Glutamatergic neuron (in vitro differentiated cells): ENCODE measurements at places on chromosomes 1 and 21. TPM values are rescaled to one million over a fixed set of nuclear protein-coding genes. Genes with fewer than 3 reads are reported as not detected.

RGS5 gene
- total RNA-seq: 4.9 TPM

- DNase-seq: peak; percentile 82
- peaks cover 2% of the 10 kb centered on the region for H3K27me3 ChIP-seq
- peak overlapping the region; percentile 39 for H3K27ac ChIP-seq
Measured at GRCh38 chr1:108828074-108828961, 28.6 kb downstream of the AKNAD1 start.

GRCh38 chr1:203065986-203066385 lies 19.8 kb downstream of the MYOG start:
- peaks cover 4% of the 10 kb centered on the region for H3K27me3 ChIP-seq
- no peak for DNase-seq
- no peak overlapping the region for H3K27ac ChIP-seq
- no peak overlapping the region for H3K4me3 ChIP-seq

- H3K4me1 ChIP-seq: no peaks in the 10 kb centered on the region
- no peaks in the 10 kb centered on the region for H3K27me3 ChIP-seq
- no peak for DNase-seq
- H3K36me3 ChIP-seq: no peaks in the 10 kb centered on the region
- H3K27ac ChIP-seq: no peak overlapping the region
- H3K4me3 ChIP-seq: no peak overlapping the region
Measured at GRCh38 chr21:19048098-19048672, 644.6 kb upstream of the TMPRSS15 start.

- peak; percentile 49 for DNase-seq
- no peak overlapping the region for H3K4me3 ChIP-seq
- no peak overlapping the region for H3K27ac ChIP-seq
- H3K4me1 ChIP-seq: peaks cover 8% of the 10 kb centered on the region
- H3K36me3 ChIP-seq: no peaks in the 10 kb centered on the region
- peaks cover 2% of the 10 kb centered on the region for H3K27me3 ChIP-seq
Measured at GRCh38 chr1:31633117-31633516, 11.6 kb downstream of the PEF1 start.
